ENCODE measurements at places on chromosomes 4 and X. TPM values are rescaled to one million over a fixed set of nuclear protein-coding genes. Genes with fewer than 3 reads are reported as not detected.
A peak's percentile ranks its signal among the peaks of the same experiment; 100 is the strongest.

Gene FOXR2
- polyA plus RNA-seq: 0.56 TPM

Gene PAGE5
- polyA plus RNA-seq: not detected

Gene PCYT1B
- polyA plus RNA-seq: 1.7 TPM

Gene BST1
- 38.6 TPM for polyA plus RNA-seq

- DNase-seq: no peak
Observed at GRCh38 chr4:2428496-2429213, 9.9 kb downstream of the CFAP99 start.

GRCh38 chrX:15206306-15206705, 63.6 kb downstream of the ASB9 start:
- peak; percentile 5 for DNase-seq

GRCh38 chr4:90121676-90122354, 5.4 kb upstream of the CCSER1 start:
- DNase-seq: no peak

- DNase-seq: peak; percentile 35
Observed at GRCh38 chr4:173005912-173006633, 162.5 kb upstream of the GALNT7 start.

DNA sequence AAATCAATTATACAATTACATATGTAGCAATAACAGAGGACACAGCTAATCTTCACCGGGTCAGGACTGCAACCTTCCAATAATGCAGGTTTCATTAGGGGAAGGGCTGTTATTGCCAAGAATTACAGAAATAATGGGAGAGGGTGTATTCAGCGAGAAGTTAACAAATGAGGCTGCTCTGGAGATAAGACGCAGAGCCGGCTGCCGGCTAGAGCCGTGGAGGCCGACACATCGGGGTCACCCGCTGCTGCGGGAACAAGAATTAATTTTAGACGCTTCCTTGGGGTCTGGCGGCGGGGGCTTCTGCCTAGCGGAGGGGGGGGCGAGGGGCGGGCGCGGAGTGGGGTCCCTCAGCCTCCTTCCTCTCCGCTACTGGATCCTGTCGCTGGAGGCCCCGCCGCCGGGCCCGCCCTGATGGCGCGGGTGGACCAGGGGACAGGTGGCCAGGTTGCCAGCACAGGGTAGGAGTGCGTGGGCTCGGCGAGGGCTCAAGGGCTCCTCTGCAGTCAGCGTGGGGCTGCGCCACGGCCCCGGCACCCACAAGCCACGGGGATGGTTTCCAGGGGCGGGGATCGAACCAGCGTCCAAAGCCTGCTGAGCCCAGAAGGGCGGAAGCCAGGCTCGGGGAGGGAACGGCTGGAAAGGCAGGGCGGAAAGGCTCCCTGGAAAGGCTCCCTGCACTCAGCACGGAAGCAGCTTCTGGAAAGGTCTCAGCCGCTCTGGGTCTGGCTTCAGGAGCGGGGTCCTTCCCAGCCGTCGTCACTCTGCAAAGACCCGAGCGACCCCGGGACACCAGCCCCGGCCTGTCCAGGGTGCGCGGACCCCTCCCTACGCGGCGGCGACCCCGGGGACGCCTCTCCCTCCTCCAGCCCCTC, 113.8 kb upstream of the NKX1-1 start:
- DNase-seq: no peak

- no peak for DNase-seq
Observed at GRCh38 chrX:116276261-116276660, 105.7 kb downstream of the AGTR2 start.

DNA sequence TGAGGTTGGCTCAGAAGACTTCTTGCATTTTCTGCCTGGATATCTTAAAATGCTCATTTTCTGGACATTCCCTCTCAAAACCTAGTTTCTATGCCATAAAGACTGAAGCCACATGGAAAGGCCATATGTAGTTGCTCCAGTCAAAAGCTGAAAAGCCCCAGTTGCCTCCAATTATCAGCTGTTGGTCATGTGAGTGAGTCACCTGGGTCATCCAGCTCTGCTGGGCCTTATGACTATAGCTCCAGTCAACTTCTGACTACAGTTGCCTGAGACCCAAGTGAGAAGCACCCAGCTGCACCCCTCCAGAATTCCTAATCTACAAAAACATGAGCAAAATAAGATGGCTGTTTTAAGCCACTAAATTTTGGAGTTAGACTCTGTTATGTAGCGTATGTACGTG, 41.9 kb downstream of the HELQ start:
- peak; percentile 31 for DNase-seq

- no peak for DNase-seq
Observed at GRCh38 chr4:145281224-145281623, 100.8 kb upstream of the OTUD4 start.

Gene RHOXF2B
- polyA plus RNA-seq: not detected

DNA sequence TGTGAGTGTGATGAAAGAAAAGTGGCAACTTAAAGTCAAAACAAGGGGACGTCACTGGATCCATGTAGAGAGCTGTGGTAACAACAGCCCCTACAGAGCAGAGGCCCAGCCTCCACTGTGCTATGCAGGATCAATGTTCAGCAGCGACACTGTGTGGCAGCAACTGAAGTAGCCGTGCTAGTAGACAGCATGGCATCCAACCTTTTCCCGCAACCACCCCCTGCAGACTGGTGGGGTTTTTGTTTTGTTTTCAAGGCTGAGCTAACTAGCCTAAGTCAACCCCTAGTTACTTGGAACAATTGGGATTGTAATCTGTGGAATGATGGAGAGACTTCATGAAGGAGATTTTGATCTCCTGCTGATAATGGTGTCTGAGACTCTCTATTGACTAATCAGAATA, 44.4 kb upstream of the PPARGC1A start:
- no peak for DNase-seq

DNA sequence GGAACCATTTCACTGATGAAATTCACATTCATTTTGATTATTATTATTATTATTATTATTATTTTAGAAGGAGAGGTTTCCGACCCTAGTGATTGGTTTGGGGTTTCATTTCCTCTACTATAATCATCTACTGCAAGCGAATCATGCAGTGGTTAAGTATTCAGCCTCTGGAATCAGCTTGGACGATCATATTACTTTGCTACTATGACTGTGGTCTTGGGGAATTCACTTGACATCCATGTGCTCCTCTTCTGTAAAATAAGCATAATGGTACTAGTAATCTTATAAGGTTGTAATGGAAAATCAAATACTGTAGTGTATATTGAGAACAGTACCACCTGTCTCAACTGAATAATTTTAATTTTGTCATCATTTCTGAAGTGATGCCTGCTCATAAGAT, 132.1 kb upstream of the SLC4A4 start:
- no peak for DNase-seq

DNA sequence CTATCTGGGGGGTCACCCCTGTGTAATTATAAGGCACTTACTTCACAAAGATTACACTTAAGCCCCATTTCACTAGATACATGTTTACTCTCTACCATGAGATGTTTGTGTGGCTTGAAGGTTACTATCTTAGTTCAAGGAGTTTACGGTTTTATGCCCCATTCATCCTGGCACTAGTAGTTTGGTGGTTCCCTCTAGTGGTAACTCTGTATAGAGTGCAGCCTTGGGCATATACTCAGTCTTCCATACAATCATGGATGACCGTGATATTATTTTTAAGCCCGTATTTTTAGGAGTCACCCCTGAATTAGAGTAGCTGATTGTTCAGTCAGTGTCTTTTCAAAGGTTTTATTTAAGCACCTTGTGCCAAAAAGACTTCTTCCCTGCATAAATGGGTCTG, 109.9 kb upstream of the FAM47C start:
- DNase-seq: peak; percentile 1

Gene PCSK1N
- polyA plus RNA-seq: 97.5 TPM
